ENCODE measurements at places on chromosomes 16 and 17.

DNA sequence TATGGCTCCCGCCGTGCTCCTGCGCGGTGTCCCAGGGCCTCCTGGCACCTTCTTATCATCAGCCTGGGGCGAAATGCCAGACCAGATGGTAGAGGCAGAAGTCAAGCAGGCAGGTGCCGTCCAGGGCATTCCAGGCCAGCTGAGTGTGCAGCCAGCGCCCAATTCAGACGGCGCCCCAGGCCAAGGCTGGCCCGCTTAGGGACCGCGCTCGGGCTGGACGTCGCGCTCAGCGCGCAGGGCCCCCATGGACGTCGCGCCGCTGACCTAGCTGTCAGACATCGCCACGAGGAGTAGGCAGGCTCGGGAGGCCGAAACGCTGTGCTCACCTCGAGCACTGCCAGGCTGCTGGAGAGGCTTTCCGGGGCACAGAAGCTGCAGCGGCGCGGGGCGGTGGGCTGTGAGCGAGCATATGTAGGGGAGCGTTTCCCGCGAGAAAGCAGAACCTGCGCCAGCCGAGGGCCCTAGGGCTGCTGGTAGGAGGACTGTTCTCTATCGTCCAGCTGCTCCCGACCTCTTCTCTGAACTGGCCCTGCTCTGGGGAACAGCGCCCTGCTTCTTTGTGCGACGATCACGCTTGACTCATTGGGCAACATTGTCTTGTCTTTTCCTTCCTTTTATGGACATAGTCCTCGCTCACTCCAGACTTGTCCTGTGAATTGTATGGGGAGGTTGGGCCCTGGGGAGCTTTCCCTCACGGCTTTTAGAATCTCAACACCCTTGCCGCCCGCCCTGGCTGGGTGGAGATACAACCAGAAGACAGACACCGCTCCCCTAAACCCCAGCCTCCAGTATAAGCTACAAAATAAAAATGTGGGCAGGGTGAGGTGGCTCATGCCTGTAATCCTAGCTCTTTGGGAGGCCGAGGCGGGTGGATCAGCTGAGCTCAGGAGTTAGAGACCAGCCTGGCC lies 8.4 kb upstream of the CA4 start:
- DNase-seq = no peak

- no peak for DNase-seq
Observed at GRCh38 chr17:38673707-38674013, 1.1 kb downstream of the EPOP start.

DNA sequence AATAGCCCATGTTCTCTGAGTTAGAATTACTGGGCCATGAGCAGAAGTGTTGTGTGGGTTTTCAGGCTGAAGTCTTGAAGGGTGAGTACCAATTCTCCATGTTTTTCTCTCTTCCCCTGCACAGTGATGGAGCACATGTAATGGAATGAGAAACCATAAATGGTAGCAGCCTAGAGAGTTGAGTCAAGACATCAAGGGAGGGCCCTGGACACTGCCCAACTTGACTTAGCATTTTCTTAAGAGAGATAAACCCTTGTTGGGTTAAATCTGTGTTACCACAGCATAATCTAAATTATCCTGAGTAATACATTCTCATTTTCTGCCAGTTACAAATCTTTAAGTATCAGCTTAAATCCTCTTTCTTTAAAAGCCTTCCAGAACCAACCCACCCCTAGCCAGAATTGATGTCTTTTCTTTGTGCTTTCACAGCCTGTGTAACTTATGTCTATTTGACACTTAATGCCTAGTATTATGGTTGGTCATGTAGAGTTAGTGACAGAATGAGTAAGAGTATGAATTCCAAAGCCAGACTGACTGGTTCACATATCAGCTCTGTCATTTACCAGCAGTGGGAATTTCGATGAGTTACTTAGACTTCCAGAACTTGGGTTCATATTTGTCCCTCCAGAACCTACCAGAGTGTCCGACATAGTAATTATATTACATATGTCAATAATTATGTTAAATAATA lies 27.0 kb upstream of the RGS9 start:
- no peak for DNase-seq

GRCh38 chr16:27241658-27242057 lies 26.9 kb downstream of the NSMCE1 start:
- no peak for DNase-seq

- DNase-seq = no peak
Observed at GRCh38 chr17:59424331-59424730, 92.9 kb downstream of the YPEL2 start.

DNA sequence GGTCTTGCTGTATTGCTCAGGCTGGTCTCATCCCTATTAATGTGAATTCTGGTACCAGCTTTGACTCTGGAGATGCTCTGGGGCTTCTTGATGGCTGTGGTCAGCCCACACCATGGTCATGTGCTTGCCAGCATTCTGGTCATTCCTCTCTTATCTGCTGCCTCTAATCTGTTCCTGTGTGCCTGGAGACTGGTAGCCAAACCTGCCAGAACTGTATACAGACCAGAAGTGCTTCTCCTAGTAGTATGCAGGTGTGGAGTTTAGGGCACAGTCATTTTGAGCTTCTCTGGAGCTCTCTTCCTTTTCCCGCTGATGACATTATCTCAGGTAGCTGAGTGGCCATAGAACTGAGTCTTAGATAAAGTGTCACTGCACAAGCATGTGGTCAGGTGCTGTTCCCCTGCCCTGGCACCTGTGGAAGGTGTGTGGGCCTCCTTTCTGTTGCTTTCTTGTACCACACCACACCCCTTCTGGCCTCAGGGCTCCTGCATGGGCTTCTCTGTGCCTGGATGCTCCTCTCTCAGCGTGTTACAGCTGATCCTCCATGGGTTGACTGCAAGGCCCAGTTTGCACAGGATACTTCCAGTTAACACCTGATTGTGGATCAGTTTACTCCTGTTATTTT lies 162.7 kb downstream of the SPECC1 start:
- DNase-seq = no peak

DNA sequence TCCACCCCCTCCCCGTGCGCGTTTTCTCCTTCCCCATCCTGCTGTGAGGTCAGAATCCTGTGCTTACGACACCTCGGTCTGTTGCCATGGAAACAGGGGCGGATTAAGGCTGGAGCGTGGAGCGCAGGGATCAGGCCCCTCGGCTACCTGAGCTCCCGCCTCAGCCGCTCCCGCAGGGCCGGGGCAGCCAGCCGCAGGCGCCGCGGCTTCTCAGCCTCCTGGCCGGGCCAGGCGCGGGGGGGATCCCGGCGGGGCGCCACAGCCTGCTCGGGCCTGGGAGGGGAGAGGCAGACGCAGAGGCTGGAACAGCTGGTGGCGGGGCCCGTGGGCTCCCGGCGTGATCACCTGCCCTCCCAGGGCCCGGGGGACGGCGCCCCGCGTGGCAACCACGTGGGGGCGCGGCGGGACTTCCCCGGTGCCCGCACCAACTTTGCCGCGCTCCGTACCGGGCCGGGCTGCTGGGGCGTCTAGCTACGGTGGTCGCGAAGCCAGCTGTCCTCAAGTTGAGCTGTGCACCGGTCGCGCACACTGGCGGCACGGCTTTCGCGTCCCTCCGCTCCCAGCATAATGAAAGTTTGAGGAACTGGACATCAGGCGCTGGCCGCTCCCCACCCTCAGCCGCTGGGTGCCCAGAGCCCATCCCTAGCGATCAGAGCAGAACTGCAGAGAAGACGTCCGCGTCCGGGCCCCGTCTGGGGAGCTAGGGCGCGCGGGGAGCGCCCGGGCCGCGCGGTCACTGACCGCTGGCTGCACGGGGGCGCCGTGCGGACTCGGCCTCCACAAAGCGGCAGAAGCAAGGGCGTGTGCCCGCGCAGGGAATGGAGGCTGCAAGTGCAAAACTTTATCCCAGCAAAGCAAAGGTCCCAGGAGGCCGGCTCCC lies 1.2 kb downstream of the RTN4RL1 start:
- DNase-seq = no peak

DNA sequence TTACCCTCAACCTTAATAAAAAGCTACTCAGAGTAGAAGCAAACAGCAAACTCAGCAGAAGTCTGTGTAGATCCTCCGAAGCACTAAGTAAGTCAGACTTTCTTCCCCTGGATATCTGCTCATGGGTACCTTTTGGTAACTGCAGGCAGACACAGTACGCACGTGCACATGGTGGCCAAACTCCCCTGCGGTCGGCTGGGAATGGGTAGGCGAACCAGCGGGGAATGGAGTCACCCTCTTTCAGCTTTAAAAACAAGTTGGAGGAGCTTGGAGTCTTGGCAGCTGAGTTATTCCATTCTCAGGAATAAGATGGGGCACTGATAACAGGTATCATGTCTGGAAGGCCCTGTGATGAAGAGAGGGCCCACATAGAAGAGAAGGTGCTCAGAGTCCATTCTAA lies 16.3 kb downstream of the CYB561 start:
- DNase-seq = no peak

DNA sequence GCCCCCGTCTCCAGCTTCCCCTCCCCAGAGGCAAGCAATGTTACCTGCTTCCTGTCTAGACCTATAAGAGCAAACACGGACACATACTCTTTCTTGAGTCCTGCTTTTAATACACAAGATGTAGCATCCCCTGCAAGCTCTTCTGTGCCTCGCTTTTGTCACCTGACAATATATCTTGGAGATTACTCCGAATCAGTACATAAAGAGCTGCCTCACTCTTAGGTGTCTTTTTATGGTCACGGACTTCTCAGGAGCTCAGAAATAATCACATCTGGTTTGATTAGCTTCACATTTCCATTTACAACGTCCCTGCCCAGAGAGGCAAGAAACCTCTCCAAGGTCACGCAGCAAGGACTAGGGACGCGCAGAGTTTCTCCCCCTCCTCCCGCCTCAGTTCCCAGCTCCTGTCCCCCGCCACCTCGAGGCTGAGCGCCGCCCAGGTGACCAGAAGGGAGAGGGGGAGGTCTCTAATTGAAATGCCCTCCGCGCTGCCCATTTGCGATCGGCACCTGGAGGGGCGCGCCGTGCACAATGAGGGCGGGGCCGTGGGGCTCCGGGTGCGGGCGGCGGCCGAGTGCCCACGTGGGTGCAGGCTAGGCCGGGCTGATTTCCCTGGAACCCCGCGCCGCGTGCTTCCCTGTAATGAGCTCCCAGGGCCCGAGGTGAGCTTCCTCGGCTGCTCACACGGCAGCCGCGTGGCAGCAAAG lies 13.8 kb upstream of the SEZ6 start:
- DNase-seq = no peak

DNA sequence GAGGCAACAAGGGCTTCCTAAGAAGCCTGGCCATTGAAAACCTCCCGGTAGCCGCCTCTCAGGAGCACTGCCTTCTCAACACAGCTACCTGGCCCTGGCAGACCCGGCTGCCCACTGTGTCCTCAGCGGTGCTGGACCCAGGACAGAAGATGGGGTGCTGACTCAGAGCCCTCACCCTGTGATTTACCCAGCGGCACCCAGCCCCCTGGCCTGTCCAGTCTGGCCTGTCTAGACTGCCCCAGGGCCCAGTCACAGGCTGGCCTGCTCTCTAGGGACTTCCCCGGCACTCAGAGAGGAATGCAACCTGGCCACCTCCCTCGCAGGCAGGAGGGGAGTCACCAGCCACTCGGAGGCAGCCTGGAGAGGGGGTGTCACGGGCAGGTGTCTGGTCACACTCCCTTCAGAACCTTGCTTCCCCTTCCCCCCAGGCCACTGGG lies 20.1 kb downstream of the PIEZO1 start:
- no peak for DNase-seq

DNA sequence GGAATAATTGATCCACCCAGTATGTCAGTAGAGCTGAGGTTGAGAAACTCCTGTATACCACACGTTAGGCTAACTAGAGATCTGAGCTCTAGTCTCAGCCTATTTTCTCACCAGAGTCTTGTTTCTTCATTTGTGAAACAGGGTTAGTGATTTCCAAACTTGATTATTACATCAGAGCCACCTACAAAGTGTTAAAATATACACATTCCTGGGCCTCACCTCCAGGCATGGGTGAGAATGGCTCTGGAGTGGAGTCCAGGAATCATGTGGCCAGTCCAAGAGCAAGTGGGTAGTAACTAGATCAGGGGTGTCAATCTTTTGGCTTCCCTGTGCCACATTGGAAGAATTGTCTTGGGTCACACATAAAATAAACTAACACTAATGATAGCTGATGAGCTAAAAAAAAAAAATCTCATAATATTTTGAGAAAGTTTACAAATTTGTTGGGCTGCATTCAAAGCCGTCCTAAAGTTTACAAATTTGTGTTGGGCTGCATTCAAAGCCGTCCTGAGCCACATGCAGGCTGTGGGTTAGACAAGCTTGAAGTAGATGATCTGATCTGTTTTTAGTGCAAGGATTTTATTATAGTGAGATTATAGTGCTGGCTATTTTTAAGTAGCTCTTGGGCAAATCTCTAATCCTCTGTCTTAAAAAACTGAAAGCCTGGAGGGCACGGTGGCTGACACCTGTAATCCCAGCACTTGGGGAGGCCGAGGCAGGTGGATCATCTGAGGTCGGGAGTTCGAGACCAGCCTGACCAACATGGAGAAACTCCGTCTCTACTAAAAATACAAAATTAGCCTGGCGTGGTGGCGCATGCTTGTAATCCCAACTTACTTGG lies 20.4 kb downstream of the PRCD start:
- no peak for DNase-seq

- no peak for DNase-seq
Observed at GRCh38 chr17:45146890-45147580, 1.2 kb upstream of the HEXIM1 start.

- no peak for DNase-seq
Observed at GRCh38 chr17:70606086-70606485, 436.8 kb downstream of the KCNJ2 start.

- DNase-seq = peak; percentile 46
Observed at GRCh38 chr17:75749545-75750389, 15.2 kb downstream of the GALK1 start.

DNA sequence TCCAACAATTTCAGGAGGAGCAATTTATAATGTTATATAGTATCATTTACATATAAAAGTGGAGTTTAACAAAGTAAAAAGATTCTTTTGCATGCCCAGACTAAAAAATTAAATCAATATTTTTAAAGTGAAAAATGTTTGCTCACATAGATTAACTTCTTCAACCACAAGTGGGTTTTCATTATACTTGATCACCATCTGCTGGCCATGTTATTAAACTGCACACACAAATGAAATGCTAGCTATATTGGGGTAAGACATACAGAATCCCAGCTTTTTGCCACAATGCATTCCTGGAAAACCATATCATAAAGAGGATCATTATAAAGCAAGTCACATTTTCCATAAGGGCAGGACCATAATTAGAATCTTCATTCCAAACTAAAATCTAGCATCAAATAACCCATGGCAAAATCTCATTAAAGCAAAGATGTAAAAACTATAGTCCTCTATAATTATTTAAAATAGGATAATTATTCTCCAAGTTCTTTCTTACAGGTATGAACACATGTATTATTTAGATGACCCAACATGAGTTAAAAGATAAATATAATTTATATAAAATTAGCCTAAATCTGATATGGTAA lies 26.3 kb downstream of the CEP112 start:
- DNase-seq = peak; percentile 60
